Urothelium cell line (cell line): ENCODE measurements at places on chromosomes 3 and 15.

GRCh38 chr3:123935830-123936229, 25.2 kb downstream of the CCDC14 start:
- DNase-seq, result no peak

DNA sequence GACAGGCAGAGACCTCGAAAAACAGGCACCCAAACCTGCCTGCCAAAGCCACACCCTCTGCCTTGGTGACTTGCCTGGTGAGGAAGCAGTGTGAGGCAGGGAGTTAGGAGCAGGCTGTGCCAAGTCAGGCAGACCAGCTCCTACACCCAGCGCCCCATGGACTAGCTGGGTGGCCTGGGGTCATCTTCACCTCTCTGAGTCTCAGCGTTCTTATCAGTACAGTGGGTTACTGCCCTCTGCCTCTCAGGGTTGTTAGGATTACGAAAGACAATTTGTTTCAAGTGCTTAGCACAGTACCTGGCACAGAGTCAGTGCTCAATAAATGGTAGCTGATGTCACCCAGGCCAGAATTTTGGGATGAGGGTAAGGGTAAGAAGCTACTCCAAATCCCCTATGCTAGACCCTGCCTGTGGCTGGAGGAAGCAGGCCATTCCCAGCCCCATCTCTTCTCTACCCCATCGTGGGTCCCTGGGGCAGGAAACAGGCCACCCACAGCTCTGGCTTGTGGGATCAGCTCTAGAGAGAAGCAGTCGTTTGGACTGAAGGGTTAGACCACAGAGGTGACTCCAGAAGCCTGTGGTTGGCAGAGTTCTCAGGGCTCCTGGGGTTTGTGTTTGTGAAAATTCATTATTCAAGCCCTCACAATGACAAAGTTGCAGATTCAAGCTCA, 10.1 kb downstream of the SLC51B start:
- DNase-seq, result no peak

DNA sequence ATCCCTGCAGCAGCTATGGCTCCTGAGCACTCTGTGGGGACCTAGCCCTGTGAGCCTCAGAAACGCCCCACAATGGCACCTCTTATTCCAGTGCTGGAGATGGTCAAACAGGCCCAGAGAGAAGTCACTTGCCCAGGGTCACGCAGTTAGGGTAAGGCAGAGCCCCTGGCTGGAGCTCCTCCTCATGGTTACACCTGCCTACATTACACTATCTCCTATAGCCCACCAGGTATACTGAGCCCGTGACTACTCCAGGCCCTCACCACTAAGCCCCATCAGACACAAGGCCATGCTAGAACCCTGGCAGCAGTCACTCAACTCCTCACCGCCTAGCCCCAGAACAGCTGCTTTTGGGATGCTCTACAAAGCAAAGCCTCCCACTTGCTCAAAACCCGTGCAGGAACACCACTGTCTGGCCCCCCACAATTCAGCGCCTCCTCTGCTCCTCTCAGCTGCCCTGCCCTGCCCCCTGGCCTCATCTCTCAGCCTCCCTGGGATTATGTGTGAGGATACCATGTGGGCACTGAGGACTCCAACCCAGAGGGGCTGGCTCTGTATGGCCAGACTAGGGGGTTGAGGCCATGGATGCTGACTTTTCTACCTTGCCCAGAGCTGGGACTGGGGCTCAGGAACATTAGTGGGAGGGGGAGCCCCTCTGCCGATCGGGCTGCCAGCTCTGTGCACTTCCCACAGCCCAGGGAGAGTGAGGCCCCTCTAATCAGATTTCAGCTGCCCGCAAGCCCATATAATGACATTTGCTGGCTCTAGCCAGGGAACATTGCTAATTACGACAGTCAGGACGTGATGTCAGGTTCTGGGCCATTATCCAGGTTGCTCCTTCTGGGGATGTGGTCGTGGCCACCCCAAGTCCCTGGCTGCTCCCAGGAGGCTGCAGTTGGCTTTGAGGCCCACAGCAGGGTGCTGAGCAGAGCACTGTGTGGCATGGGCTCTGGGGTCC, 4.0 kb downstream of the NT5DC2 start:
- DNase-seq, result no peak

DNA sequence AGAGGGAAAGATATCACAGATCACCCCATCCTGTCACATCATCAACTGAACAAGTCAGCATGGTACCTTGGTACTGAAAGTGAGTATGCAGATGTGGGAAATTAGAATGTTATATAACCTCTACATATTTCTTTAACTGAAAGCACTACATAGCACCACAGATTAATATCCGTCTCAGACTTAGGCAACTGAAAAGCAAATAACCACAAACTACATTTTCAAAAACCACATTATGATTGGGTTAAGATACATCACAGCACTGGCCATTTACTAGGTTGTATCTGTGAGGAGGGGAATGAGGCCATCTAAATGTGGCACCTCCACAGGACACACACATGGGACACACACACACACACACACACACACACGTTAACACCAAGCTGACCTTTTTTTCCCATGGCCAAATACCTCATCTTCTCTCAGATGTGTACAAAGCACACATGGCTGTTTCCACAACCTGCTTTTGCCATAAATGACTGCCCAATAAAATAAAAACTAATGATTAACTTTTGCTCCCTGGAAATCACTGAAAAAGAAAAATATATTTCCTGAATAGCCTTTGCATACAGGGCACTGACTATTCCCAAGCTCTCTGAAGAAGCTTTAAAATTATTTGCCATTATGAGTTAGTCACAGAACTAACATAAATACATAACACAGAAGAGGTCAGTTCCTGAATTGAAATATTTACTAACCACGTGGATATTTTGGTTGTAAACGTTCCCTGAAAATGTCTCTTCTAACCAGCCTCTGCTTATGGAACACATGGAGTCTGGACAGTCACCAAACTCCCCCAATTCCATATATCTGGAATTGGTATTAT, 60.1 kb downstream of the SUMF1 start:
- DNase-seq, result no peak

- no peak for DNase-seq
Observed at GRCh38 chr15:100716456-100717085, 114.2 kb downstream of the ASB7 start.

DNA sequence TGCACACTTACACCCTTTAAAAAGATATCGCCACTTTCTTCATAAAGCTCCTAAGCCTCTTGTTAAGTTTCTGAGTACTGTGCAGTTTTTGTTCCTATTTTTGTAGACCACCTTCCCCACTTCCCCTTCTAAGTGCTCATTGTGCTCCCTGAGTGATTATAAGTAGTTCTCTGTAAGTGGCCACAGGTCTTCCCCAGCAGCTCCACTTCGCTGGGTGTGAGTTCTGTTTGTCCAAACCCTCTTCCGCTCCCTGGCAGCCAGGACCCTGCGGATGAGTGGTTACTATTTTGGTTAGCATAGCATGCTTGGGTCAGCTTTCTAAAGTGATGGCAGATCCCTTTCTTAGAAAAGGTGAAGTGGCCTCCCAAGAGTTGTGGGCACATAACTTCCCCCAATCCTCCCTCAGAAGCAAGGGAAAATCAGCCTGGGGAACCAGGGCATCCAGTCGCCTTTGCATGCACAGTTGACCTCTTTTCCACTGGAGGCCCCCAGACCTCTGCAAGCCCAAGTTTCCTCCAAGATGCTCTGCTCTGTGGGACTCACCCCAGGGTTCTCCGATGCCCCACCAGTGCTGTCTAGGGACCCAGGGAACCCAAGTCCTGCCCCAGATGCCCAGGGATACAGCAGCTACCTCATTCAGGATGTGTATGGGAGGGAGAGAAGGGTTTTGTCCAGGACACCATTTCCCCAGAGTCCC, 69.6 kb downstream of the ATP10A start:
- no peak for DNase-seq
